CD4-positive, alpha-beta T cell treated with Interleukin-6 at 100 ng/mL for 8 hours (primary cell): ENCODE measurements at places on chromosomes 7 and 10.

DNA sequence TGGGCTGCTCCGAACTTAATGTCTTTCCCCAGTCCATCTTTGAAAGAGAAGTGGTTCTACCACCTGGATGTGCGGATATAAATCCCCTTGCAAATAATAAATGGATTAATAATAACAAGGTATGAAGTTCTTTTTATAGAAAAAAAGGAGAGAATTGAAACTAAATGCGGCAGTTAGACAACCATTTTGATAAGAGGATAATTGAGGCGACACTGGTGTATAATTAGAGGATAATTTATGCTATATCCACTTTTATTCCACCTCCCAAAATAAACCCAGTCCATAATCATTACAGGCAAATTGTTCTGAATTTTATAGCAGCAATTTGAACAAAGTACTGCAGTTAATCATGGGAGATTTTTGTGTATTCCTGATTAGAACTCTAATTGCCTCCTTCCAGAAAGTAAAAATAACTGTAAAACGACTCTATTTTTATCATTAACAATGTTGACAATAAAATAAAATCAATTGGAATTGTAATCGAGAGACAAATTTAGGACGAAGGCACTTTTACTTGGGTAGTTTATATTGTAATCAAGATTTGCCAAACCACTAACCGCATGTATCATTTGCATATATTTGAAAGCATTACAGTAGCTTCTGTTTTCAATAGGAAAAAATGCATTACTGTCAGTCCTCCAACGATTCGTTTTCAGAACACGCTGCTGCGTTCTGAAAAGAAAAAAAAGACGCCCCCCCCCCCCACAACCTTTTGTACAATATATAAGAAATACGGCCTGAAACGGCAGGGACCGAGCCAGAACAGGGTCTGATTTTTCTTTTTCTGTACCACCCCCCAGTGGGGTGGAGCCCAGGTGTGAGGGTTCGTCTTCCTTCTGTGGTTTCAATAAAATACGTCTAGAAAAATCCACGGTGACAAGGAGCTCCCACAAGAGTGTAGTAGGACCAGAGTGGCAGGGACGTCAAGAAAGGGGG lies 838 bp upstream of the DLX6 start:
- no peak for DNase-seq

DNA sequence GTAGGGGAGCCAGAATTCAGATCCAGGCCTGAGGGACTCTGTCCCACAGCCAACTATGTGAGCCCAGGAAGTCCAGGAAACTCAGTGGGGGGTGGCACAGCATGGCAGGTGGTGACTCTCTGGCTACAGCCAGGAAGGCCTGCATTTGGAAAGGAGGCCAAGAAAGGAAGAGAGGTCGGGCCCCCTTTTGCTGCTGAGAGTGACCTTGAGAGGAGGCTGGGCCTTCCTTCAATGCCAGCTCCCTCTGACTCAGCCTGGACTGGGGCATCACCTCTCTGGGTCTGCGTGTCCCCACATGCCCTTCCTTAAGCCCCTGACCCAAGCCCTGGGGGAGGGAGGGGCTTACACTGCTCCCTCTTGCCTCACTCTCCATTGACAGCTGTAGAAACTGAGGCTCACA lies 6.4 kb upstream of the MYL10 start:
- no peak for DNase-seq

GRCh38 chr7:87215046-87215445 lies 4.5 kb downstream of the TMEM243 start:
- no peak for DNase-seq

GRCh38 chr10:52368725-52369124 lies 54.6 kb downstream of the DKK1 start:
- no peak for DNase-seq

GRCh38 chr10:83769281-83769820 lies 370.0 kb upstream of the GHITM start:
- DNase-seq: no peak

- DNase-seq: no peak
Observed at GRCh38 chr10:112208997-112209396, 25.4 kb upstream of the GPAM start.

- DNase-seq: no peak
Observed at GRCh38 chr10:12720217-12720981, 281.1 kb downstream of the CCDC3 start.
